Suppressor macrophage treated with lipopolysaccharide for 4 hours (primary cell): ENCODE measurements at places on chromosomes 5 and 9.

DNA sequence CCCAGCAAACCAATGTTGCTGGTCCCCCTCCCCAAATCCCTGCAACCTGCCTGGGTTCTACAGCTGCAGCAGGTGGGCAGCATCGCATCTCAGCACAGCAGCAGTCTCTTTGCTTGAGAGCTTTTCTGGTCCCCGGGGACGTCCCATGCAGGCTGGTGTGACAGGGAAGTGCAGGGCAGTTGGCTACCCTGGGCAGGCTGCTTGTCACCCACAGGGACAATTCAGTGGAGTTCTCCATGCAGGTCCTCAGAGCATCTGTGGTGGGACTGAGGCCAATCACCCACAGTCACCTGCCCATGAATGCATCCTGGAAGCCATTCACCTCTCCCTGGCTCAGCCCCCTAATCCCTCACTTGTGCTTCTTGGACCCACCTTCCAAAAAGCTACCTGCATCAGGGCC is 43.9 kb upstream of the SEMA4D start:
- DNase-seq = no peak

DNA sequence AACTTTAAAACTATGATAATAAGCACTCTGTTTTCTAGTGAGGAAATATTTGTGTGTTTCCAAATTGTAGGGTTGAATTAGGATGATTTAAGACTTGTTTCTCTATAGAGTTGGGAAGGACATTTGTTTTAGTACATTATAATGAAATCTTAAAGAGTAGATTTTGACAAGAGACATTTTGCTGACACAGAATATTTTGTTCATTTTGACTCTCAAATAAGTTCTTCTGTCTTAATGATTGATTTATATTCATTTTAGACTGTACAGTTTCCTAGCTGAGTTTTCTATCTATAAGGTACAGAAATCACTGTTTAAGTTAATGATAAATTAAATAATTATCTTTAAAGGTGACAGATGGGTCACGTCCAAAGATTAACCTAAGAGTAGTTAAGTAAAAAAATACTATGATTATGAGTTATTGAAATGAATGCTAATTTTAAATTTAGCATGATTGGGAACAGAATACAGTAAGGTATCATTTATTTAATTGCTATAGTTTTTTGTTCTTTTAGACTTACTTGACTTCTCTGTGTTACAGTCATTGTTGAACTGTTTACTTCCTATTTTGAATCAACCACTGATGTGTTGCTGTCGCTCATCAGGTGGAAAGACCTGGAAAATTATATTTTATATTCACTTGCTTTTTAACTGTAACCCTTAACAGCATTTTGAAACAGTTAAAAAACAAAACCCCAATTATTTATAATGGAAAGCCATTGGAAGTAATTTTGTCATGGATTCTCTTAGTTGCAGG is 19.5 kb downstream of the PBX3 start:
- no peak for DNase-seq

DNA sequence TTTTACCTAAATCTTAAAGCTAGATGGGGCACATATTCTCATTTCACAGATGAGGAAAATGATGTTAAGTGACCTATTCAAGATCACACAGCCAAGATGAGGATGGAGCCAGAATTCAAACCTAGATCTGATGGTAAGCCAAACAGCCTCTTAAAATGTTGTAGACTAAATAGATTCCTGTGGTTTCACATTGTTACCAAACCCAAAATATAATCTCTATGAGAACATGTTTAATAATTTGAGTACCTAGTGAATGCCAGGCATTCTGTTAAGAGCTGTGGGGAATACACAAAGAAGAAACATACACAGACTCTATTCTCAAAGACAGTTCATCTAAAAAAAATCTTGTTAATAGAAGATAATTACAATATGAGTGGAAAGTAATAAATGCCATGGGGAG is 25.2 kb downstream of the HOMER1 start:
- no peak for DNase-seq

DNA sequence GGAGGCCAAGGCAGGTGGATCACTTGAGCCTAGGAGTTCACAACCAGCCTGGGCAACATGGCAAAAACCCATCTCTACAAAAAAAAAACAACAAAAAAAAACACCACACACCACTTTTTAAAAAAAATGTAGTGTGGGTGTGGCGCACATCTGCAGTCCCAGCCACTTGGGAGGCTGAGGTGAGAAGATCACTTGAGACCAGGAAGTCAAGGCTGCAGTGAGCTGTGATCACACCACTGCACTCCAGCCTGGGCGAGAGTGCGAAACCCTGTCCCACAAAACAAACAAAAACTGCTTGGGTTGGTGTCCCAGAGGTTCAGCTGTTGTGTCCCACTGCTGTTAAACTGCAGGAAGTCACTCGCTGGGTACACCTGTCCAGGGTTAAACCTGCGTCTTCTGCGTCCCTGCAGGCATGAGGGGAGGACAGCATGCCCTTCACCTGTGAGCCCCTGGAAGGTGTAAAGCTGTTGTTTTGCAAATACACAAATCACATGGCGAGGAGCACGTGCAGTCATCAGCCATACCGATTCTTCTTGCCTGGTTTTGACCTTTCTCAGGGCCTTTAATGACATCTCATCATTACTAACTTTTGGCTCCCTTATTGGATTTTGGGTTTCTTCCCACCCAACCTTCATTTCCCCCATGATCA is 29.3 kb upstream of the CLPTM1L start:
- DNase-seq = no peak

DNA sequence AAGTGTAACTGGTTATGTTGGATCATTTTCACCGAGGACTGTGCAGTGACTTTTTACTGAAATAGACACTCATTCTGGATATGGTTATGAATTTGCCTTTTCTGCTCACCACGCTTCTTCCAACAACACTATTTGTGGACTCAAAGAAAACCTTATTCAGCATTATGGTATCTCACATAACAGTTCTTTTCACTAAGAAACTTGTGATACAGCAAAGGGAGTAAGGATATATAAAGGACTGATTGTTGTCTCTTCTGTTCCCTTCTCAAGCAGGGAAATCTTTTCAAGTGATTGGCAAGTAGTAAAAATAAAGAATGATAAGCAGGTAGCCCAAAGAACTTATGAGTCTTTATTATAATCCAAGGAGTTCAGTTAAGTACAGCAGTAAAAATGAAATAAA is 131.5 kb upstream of the SV2C start:
- DNase-seq = no peak

DNA sequence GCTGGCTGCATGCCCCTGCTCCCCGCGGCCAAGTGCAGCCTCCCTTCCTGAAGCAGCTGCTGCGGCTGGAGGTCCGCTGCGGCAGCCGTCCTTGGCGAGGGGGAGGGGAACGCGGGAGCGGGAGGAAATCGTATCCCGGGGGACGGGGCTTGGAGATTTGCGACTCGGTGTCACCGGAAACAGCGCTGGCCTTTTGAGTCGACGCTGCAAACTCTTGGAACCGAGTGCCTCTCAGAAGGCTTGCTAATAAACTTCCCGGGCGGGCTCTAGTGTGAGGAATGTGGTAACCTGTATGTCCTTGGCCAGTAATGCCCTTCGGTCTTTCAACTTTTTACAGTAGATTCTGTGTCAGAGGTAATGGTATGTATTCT is 82.7 kb downstream of the PTPDC1 start:
- DNase-seq = no peak

DNA sequence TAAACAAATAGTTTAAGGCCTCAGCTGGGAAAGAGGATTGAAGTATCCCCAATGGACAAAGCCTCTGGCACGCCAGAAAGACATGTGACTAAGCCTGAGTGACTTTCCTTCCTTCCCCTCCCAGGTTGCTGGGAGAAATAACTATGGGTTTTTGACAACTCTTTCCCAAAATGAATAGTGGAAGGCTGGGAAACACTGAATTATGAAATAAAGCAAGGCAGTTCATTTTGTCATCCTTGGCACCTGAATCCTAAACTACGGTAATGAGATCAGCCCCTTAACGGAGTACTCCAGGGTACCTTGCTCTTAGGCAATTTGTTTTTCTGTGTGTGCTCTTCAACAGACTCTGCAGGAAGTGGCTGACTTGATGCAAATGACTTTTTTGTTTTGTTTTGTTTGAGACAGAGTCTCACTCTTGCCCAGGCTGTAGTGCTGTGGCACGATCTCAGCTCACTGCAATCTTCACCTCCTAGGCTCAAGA is 75.2 kb downstream of the LMNB1 start:
- no peak for DNase-seq

- peak; percentile 28 for DNase-seq
These were observed 17.6 kb upstream of the HAVCR1 start for GRCh38 chr5:157076558-157076957.

GRCh38 chr5:56080375-56081052 is 85.8 kb upstream of the IL6ST start:
- no peak for DNase-seq

DNA sequence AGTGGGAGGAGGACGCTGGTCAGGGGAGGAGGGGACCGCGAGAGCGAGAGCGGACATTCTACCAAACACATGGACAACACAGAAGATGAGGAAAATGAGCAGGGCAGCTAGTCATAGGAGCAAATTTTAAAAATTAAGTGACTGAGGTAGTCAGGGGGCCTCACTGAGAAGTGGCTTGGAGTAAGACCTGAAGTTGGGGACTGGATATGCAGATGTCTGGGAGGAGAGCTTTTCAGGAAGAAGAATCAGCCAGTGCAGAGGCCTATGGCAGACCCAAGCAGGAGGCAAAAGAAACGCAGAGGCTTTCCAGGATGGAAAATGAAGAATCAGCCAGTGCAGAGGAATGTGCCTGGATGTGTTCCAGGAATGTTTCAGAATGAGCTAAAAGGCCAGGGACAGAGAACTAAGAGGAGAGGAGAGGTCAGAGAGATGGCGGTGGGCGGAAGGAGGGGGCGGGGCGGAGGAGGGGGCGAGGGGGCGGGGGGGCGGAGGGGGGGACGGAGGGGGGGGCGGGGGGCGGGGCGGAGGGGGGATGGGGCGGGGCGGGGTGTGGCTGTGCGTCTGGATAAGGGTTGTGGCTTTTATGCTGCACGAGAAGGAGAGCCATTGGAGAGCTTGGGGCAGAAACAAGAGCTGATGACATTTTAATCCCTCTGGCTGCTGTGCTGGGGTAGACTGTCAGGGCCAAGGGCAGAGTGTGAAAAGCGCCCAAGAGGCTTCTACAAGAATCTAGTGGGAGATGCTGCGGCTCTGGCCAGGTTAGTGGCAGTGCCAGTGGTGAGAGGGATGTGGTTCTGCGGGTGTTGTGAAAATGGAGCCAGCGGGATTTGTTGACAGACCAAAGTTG is 129.6 kb downstream of the KCNIP1 start:
- no peak for DNase-seq

- DNase-seq = no peak
These were observed 14.6 kb downstream of the NOL8 start for GRCh38 chr9:92310562-92310961.

GRCh38 chr5:77683171-77683732 is 44.7 kb upstream of the OTP start:
- DNase-seq = no peak

DNA sequence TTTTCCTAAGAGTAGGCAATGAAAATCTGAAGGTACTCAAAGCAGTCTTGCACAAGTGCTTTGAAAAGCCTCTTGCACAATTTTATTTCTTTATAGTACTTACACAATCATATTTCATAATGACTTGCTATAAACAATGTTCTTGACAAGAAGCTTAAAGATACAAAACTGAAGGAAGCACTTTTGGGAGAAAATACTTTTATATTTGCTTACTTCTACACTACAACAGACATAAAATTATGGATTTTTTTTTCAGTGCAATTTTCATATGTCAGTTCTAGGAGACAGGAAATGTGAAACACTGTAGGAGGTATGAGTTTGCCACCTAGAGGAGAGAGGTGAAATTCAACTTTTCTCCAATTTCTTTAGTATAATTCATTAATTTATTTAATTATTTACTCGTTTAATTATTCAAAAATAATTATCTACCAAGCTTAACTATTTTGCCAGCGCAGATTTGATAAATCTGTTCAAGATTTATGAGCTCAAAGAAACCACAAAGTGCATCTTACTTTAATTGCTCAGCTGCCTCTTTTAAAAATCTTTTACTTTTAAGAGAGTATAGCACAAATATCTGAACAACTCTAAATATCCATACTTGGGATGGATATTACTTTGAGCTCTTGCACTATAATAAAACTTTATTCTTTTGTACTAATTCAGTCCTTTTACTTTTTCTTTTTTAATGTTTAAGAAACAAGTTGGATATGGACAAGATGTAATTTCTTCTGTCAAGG is 29.0 kb upstream of the CDKN2B start:
- peak; percentile 63 for DNase-seq

DNA sequence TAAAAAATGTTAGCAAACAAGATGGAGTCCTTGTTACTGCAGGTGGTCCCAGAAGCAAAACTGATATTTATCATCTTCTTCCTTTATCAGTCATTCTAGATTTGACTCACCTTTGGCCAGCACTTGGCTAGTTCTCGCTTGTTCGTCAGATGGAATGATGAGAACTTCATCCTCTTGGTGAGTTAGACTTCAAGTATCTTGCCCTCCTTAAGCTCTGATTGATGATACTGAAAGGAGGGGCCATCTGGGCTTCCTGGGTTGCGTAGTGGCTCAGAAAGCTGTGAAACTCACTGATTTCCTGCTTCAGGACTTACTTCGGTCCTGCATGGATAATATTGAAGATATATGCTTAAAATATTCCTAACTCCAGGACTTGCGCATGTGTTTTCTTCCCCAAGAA is 1248.2 kb upstream of the CDH9 start:
- DNase-seq = no peak

DNA sequence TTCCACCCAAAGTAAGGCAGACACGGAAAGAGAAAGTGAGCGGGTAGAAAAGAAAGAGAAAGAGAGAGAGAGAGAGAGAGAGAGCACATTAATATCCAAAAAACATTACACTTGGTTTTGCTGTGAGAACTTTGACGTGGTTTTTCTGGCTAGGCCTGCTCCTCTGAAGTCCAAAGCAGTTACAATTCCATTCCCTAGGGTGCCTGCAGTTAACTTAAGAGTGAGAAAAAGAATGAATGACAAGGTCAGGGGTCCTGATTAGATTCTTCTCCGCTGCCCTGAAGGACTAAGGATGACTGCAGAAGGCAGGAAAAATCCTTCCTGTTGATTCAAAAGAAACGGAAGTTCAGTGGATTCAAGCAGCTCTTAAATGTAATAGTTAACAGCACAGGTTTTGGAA is 589.8 kb downstream of the PRELID2 start:
- no peak for DNase-seq

DNA sequence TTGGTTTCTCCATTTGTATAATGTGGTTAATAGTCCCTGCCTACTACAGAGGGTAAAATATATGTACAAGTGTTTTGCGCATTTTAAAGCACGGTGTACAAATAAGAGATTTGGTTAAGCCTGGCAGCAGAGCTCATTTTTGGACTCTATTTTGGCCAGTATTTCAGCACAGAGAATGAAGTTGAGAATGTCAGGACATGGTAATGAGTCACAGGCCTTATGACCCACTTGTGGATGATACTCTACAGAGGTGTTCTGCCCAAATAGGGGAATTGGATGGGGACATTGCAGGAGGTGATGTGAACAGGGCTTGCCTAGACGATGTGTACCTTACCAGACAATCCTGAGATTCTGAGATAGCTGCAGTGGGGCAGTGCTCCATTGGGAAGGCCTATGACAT is 50.6 kb downstream of the MELK start:
- no peak for DNase-seq

GRCh38 chr5:43041669-43042175 is 1.6 kb upstream of the ANXA2R start:
- peak; percentile 92 for DNase-seq
